ENCODE measurements at places on chromosomes 11 and 22.

GRCh38 chr11:77372726-77373125, 71.2 kb upstream of the GDPD4 start:
- DNase-seq = no peak

DNA sequence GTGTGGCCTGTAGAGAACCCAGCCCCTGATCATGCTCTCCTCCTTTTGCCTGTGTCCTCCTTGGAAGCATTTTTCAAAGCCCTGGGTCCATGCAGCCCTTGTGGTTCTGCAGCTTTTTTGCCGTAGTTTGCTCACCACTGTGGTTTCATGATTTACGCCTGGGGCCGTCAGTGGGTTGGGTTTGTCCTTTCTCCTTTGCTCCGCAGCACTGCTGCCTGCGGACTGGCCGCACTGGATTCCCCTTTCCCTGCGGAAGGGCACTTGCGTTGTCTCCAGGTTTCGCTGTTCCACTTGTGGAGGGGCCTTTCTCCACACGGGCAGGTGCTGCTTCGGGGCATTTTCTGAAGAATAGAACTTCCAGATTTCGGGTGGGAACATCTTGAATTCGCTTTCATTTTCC, 1260.9 kb downstream of the BRD1 start:
- DNase-seq = no peak

DNA sequence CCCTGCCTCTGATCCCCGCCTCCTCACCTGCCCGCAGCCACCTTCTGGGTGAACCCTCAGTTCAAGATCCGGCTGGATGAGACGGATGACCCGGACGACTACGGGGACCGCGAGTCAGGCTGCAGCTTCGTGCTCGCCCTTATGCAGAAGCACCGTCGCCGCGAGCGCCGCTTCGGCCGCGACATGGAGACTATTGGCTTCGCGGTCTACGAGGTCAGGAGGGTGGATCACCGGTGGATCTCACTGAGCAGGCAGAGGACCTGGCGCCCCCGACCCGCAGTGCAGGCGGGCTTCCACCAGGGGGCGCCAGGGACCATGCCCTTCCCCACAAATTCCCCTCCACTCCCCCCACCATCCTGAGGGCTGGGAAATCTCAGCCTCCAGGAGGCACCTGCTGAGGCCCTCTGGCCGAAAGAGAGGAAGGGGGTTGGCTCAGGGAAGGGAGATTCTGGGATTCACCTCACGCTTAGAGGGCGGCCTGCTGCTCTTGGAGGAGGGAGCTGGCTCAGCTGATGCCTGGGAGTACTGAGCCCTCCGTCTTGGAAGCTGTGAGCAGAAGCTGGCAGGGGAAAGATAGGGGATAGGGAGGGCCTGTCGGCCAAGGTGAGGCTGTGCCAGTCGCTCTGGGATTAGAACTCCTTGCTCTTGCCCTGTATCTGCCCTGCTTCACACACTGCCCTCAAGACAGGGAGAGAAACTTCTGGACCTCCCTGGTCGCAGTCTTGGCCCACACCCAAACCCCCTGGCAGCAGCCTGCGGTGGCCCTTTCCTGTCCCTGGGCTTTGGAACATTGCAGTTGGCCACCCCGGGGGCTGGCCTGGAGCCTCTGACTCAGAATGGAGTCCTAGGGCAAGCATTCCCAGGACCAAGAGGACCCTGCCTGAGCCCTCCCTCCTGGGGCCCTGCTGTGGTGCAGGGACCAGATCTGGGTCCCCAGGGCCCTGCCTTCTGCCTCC, 23.2 kb downstream of the CAPN1 start:
- no peak for DNase-seq

GRCh38 chr11:76419896-76420295, 24.9 kb upstream of the EMSY start:
- DNase-seq = no peak

All from esophagus squamous epithelium (tissue), 5 donors.